ENCODE measurements at places on chromosomes 11 and 22. TPM values are rescaled to one million over a fixed set of nuclear protein-coding genes. Genes with fewer than 3 reads are reported as not detected.

DNA sequence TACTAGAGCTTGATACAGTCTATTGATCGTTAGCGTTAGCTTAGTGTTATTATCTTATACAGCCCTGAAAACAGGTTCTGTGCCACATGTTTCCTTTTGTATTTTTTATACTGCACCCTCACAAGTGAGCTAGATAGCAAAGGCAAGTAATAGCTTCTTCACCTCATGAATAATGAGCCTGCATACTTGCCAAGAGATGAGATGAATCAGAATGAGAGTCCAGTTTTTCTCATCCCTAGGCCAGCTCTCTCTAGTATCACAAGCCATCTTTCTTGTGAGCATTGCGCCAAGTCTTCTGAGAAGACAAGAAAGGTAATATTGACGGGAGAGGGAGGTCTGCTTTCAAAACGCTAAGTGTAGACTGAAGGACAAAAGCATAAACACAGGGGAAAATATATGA is 8.7 kb upstream of the CARD18 start:
- H3K36me3 ChIP-seq: no peaks in the 10 kb centered on the region
- DNase-seq: no peak
- no peaks in the 10 kb centered on the region for H3K27me3 ChIP-seq
- no peak overlapping the region for H3K4me3 ChIP-seq
- H3K4me1 ChIP-seq: no peaks in the 10 kb centered on the region
- H3K27ac ChIP-seq: no peak overlapping the region

DNA sequence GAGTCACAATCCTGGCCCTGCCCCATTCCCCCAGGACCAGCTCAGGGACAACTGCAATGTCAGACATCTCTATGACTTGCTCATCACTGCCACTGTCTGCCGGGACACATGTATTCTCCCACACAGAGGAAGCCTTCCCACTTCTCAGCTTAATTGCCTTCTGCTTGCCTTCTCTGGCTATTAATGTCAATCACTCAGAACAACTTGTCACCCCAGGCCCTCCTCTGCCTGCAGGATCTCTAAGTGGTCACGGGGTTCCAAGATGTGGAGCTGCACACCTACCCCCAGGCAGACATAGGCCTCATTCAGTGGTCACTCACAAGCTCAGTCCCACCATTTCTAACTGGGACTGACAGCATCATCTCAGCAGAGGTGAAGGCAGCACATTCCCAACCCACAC is 15.1 kb downstream of the PLEKHA7 start:
- no peak overlapping the region for H3K4me3 ChIP-seq
- no peaks in the 10 kb centered on the region for H3K27me3 ChIP-seq
- no peak overlapping the region for H3K27ac ChIP-seq
- H3K36me3 ChIP-seq: no peaks in the 10 kb centered on the region

GRCh38 chr22:49365910-49366309 is 461.8 kb downstream of the BRD1 start:
- no peaks in the 10 kb centered on the region for H3K36me3 ChIP-seq
- no peak for DNase-seq
- H3K4me1 ChIP-seq: no peaks in the 10 kb centered on the region
- H3K27ac ChIP-seq: no peak overlapping the region

DNA sequence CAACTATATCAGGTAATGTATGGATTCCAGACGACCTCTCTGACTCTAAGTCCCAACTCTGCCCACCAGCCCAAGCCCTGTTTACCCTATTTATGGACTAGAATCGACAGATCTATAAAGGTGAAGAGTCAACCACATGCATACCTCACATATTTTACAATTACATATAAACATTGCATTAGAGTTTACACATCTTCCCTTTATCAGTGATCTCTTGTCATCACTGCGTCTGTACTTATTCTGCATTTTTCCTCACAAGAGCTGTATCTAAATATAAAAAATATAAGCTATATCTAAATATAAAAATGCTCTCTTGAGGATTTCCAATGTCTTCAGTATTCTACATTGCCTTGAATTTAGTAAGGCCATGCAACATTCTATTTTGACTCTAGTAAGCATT is 8.5 kb downstream of the FIBIN start:
- H3K4me3 ChIP-seq: no peak overlapping the region
- H3K27ac ChIP-seq: no peak overlapping the region
- DNase-seq: no peak

- no peaks in the 10 kb centered on the region for H3K4me1 ChIP-seq
- no peak overlapping the region for H3K27ac ChIP-seq
- H3K4me3 ChIP-seq: no peak overlapping the region
Measured at GRCh38 chr22:27980424-27981148, 61.5 kb upstream of the PITPNB start.

- peak overlapping the region; percentile 56 for H3K4me3 ChIP-seq
- H3K36me3 ChIP-seq: peaks cover 2% of the 10 kb centered on the region
Measured at GRCh38 chr22:44047891-44048301, 23.8 kb downstream of the PARVB start.

DNA sequence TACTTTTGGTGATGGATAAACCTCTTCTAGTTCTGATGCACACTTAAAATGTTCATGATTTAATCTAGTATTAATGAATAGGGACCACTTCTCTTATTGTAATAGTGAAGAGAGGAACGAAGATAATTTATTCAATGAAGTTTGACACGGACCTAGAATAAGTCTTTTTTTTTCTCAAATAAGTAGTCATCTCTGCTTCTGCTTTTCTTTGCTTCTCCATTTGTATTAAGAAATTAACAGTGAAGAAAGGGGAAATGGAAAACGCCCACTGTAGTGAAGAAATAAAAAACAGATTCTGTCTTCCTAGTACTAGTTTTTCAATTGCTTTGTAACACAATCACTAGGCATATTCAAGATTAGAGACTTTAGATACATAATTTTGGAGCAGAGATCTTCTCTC is 73.0 kb downstream of the CD44 start:
- no peak overlapping the region for H3K4me3 ChIP-seq
- H3K27me3 ChIP-seq: no peaks in the 10 kb centered on the region
- no peak for DNase-seq
- H3K4me1 ChIP-seq: peaks cover 52% of the 10 kb centered on the region
- H3K36me3 ChIP-seq: peaks cover 39% of the 10 kb centered on the region
- peak overlapping the region; percentile 68 for H3K27ac ChIP-seq

DNA sequence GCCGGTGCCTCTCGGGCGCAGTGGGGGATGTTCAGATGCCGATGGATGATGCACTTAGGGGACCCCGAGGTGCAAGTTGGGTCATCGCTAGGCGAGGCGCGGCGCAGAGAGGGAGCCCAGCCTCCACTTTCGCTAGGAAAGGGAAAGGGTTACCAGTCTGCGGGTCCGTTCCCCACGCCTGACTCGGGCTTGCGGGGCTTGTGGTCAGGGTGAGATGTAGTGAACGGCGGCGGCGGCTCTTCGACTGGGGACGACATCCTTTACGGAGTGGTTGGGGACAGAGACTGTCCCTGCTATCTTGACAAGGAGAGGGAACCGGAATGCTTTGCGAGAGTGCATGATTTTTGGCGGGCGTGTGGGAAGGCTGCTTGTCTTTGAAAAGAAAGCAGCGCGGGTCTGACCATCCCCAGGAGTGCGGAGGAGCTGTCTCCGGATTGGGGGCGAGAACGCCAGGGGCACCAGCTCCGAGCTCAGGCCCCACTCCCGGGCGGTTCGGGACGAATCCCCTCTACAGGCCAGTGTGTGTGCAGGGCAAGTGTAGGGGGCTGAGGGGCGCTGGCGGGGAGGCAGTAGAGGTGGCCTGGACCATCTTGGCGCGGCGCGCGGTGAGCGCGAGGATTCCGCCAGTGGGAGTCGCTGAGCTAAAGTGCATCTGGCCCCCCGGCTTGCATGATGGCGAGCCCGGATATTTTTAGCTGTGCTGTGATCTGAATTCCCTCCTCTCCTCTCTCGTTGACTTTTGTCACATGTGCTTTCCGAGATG is 1.1 kb downstream of the FAT3 start:
- no peak overlapping the region for H3K4me3 ChIP-seq
- H3K36me3 ChIP-seq: peaks cover 5% of the 10 kb centered on the region
- H3K27me3 ChIP-seq: peaks cover 38% of the 10 kb centered on the region
- DNase-seq: no peak

- H3K36me3 ChIP-seq: peaks cover 17% of the 10 kb centered on the region
- no peak for DNase-seq
- no peaks in the 10 kb centered on the region for H3K27me3 ChIP-seq
- H3K27ac ChIP-seq: no peak overlapping the region
Measured at GRCh38 chr11:64341429-64341828, 1.4 kb downstream of the CCDC88B start.

DNA sequence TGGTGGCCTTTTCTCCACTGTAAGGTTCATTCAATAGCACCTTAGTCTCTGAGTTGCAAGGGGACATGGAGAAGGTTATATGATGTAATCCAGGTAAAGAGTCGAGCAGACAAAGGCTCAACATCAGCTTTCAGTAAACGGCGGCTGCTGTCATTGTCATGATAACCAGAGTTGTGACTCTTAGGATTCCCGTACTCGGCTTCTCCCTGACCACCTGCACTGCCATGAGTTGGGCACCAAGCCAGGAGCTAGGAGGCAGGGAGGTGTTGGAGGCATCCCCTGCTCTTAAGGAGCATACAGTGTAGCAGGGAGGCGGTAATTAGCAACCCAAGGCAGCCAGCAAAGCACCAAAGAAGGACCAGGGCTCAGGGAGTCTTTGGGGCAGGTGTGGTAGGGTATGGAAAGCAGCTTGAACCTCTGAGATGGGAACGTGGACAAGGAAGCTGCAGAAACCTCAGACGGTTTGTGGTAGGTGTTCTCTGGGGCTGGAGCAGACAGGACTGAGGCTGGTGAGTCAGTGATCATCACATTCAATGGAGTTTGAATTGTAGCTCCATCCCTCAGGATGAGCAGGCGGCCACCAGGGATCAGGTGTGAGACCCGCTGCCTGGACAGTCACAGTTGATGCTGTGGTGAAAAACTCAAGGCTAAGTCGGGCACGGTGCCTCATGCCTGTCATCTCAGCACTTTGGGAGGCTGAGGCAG is 31.7 kb downstream of the LIF start:
- H3K4me1 ChIP-seq: peaks cover 35% of the 10 kb centered on the region
- H3K27ac ChIP-seq: no peak overlapping the region
- H3K27me3 ChIP-seq: no peaks in the 10 kb centered on the region

GRCh38 chr22:23119494-23120414 is 22.0 kb downstream of the RSPH14 start:
- peak; percentile 44 for DNase-seq
- peak overlapping the region; percentile 47 for H3K4me3 ChIP-seq
- peaks cover 2% of the 10 kb centered on the region for H3K36me3 ChIP-seq
- no peaks in the 10 kb centered on the region for H3K27me3 ChIP-seq
- peak overlapping the region; percentile 91 for H3K27ac ChIP-seq
- H3K4me1 ChIP-seq: peaks cover 10% of the 10 kb centered on the region

DNA sequence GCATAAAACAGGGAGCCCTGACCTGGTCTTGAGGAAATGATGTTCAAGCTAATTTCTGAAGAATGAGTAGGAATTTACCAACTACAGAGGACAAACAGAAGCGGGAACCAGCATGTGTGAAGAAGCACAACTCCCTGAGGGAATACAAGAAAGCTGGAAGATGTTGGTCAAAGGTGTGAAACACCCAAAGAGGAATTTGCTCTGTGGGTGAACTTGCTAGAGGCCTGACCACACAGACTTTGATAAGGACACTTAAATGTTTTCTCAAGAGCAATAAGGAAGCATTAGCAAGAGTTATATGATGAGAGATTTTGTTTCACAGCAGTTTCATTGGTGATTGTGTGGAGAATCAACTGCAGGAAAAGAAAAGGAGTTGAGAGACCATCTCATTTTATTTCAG is 17.6 kb downstream of the SLC5A12 start:
- DNase-seq: no peak
- H3K27ac ChIP-seq: no peak overlapping the region
- H3K36me3 ChIP-seq: no peaks in the 10 kb centered on the region
- H3K4me1 ChIP-seq: no peaks in the 10 kb centered on the region
- no peak overlapping the region for H3K4me3 ChIP-seq

GRCh38 chr22:25420925-25421904 is 143.3 kb upstream of the GRK3 start:
- H3K27me3 ChIP-seq: peaks cover 68% of the 10 kb centered on the region
- no peak overlapping the region for H3K27ac ChIP-seq
- peaks cover 25% of the 10 kb centered on the region for H3K4me1 ChIP-seq
- H3K36me3 ChIP-seq: peaks cover 3% of the 10 kb centered on the region
- no peak for DNase-seq

- no peak overlapping the region for H3K27ac ChIP-seq
- peaks cover 8% of the 10 kb centered on the region for H3K27me3 ChIP-seq
- peaks cover 27% of the 10 kb centered on the region for H3K4me1 ChIP-seq
- DNase-seq: no peak
- H3K36me3 ChIP-seq: peaks cover 3% of the 10 kb centered on the region
Measured at GRCh38 chr11:59758401-59759037, 3.3 kb downstream of the STX3 start.

DNA sequence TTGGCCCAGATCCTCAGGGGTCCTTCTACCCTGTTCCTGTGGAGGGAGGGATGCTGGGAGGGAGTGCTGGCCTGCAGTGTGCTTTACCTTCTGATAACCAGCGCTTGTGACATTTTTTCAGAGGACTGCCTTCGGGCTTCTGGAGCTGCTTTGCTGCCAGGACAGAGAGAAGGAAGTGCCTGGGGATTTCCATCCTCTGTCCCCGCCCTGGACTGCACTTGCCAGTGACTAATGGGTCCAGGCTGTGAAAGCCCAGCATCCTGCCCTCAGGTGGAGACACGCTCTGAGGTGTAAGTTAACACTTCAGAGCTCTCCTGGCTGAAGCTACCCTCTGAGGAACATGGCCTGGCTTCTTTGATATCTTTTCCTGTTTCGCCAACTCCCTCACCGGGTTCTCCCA is 158.7 kb upstream of the SYT13 start:
- H3K27me3 ChIP-seq: peaks cover 5% of the 10 kb centered on the region
- no peaks in the 10 kb centered on the region for H3K36me3 ChIP-seq
- no peak overlapping the region for H3K27ac ChIP-seq
- no peak for DNase-seq
- no peak overlapping the region for H3K4me3 ChIP-seq

DNA sequence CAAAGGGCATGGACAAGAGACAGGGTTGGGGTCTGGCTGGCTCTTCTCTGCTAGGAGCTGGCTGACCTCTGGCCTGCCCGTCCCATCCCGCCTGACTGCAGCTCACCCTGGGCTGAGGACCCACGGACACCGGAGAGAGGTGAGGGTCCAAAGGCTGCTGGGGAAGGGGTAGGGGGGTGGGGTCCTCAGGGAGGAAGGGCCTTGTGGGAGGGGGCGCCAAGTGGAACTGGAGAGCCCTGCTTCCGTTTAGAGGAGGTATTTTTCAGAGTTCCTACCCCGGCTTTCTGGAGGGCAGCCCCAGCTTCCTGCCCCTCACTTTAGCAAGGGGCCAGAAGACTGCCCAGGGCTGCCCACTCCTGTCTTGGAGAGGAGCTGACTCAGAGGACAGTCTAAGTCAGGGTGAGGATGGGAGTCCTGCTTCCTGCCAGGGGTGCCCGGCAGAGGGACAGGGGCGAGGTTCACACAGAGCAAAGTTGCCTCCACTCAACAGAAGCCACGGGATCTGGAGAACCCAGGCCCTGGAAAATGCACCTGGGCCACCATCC is 7.1 kb downstream of the LARGE2 start:
- peaks cover 16% of the 10 kb centered on the region for H3K4me1 ChIP-seq
- peaks cover 1% of the 10 kb centered on the region for H3K27me3 ChIP-seq
- H3K27ac ChIP-seq: peak overlapping the region; percentile 70
- H3K4me3 ChIP-seq: peak overlapping the region; percentile 57
- no peak for DNase-seq

GRCh38 chr22:39296981-39297489 is 22.4 kb downstream of the RPL3 start:
- no peaks in the 10 kb centered on the region for H3K36me3 ChIP-seq
- no peak for DNase-seq
- peaks cover 33% of the 10 kb centered on the region for H3K27me3 ChIP-seq
- H3K4me1 ChIP-seq: peaks cover 9% of the 10 kb centered on the region
- H3K27ac ChIP-seq: no peak overlapping the region

The HBG2 gene
- total RNA-seq: not detected

The LRRC74B gene
- not detected for total RNA-seq

The FXYD6 gene
- total RNA-seq: 0.17 TPM

The OR52A1 gene
- total RNA-seq: not detected

The KCNA4 gene
- total RNA-seq: not detected

The THOC5 gene
- 55.1 TPM for total RNA-seq

The UBE2L6 gene
- total RNA-seq: 144 TPM

Data from activated T-cell treated with anti-CD3 and anti-CD28 coated beads, Interleukin-2, amount 50 U/mL, for 72 hours (primary cell).